IPS-NIHi11 (cell line): ENCODE measurements at places on chromosomes 6 and 20.

DNA sequence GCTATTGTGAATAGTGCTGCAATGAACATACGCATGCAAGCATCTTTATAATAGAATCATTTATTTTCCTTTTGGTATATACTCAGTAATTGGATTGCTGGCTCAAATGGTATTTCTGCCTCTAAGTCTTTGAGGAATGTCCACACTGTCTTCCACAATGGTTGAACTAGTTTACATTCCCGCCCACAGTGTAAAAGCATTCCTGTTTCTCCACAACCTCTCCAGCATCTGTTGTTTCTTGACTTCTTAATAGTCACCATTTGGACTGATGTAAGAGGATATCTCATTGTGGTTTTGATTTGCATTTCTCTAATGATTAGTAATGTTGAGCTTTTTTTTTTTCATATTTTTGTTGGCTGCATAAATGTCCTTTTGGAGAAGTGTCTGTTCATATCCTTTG, 208.7 kb downstream of the PHF3 start:
- no peak for DNase-seq

DNA sequence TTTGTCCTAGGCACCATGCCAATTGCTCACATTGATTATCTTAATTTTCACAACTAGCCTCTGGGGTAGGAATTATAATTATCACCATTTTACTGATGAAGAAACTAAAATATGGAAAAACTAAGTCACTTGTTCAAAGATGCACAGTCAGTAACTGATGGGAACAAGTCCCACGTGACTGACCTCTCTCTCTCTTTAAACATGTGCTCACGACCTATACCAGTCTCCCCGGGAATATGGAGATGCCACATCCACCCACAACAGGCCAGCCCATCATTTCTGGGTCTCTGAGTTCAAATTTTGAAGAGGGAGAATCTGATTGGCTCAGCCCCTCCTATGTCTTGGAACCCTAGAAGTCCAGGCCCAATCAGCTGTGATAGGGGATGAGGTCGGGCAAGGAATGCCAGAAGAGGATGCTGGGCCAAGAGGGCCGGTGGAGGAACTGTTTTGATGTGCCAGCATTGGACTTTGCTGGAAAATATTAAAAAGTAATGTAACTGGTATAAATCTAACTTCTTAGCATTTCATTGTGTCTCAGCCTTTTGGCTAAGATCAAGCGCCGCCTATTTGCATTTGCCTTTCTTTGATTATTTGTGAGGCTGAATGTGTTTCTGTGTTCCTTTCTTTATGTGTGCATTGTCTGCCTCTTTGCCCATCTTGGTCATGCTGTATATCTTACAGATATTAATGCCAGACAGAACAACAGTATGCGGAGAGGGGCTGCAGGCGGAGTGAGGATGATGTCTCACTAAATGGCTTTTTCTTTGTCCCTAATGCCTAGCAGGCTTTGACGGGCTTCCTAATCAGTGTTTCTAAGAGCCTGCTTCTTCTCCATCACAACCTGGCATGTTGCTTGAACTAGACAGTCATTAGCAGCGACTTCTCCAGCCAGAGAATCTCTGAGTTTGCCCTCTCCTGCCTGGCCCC, 126.6 kb downstream of the VEGFA start:
- DNase-seq: no peak

DNA sequence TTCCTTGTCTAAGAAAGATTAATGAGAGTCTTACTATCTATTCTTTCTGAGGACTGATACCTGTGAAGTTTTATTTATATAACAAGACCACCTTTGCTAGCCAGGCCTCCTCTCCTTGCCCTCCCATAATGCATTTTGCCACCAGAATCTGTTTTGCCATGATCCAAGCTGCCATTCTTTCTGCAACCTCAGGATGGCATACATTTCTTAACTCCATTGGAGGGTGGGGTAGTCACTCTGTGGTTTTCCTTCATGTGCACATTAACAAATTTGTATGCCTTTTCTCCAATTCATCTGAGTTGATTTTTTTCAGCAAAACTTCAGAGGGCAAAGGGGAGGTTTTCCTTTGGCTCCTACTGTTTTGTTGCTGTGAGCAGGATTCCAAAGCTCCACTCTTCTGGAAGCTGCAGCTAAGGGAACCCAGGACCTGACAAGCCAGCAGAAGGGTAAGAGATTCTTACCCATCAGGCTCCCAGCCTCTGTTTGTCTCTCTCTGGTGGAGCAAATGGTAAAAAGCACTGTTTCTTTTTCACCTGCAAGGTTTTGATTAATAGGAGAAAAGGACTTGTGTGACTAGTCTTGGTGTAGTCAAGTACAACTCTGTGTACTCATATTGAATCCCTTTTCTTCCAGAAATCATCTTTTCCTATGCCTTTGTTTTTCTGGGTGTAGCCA, 26.2 kb upstream of the ENPP4 start:
- DNase-seq: no peak

DNA sequence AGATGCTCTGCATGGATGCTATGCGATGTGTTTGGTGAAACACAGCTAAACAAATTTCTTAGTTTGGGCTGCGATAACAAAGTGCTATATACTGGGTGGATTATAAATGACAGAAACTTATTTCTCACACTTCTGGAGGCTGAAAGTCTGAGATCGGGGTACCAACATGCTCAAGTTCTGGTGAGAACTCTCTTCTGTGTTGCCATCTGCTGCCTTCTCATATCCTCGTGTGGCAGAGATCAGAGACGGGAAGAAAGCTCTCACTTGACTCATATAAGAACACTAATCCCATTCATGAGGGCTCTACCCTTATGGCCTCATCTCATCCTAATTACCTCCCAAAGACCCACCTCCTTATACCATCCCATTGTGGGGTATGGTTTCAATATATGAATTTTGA, 162.0 kb upstream of the DTNBP1 start:
- DNase-seq: no peak

DNA sequence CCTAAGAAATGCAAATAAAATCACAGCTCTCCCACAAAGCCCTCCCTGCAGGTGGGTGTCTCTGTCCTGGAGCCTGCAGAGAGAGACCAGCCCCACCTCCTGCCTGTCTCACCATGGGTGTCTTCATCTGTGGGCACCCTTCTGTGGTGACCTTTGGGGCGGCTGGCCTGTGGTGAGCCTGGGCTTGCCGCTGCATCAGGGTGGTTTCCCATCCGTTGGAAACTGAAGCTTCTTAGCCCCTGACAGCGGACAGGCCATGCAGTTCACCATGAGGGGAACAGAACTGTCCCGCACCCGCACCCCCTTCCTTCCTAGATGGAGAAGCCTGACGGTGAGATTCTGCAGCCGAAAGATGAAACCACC, 42.3 kb upstream of the FRMD1 start:
- DNase-seq: peak; percentile 4

GRCh38 chr20:44969300-44969894, 3.1 kb downstream of the STK4 start:
- DNase-seq: no peak

GRCh38 chr6:116842459-116842858, 13.6 kb upstream of the GPRC6A start:
- DNase-seq: no peak
